BJ (cell line): ENCODE measurements at places on chromosomes 1 and 21. TPM values are rescaled to one million over a fixed set of nuclear protein-coding genes. Genes with fewer than 3 reads are reported as not detected.

DNA sequence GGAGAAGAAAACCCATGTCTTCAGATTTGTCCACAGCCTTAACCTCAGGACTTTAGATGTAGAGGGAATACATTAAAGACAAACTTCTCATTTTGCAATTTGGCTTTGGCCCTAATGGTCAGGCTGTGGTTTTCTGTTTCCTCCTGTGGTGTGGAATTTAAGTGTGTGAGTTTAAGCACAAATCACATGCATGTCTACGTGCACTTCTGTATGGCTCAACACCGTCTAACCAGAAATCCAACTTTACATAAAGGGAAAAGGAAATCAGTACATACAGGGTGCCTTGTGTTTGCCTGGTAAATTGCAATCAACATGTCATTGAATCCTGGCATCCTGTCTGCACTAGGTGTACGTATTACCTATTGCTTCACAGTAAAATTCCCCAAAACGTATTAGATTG, 1.2 kb upstream of the ZNF124 start:
- DNase-seq = no peak

DNA sequence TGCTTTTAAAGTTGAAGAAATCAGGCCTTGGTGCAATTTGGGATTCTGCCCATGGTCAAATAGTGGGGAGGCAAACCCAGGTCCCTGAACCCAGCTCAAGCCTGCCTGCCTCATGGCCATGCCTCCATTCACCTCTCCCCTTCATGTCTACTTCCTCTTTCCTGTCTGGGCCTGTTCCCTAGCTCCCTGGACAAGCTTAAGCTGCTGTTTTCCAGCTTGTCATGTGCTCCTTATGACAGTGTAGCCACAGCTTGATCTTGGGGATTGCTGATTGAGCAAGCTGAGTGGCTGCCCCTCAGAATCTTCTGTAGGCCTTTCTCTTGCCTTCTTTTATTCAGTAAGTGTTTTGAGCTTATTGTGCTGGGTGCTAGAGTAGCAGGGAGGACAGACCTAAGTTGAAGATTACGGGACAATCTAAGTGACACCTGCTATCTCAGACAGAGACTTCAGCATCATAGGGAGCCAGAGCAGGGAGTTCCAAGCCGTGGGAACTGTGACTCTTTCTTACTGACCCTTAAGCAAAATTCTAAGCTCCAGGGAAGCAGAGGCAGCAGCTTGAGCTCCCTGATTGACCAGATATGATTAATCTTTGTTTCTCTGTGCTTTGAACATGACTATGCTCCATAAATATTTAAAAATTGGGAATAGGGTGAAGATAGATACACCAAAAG, 520 bp upstream of the MR1 start:
- DNase-seq = no peak

- DNase-seq = peak; percentile 53
Measured at GRCh38 chr1:159076438-159077119, at the start of gene AIM2. Gene AIM2 (minus strand): TSS chr1:159076766. CDS start chr1:159073499, 3,267 bp downstream.

GRCh38 chr1:53343831-53344668, 16.2 kb upstream of the LRP8 start:
- no peak for DNase-seq

FNDC5 gene
- polyA plus RNA-seq = 1.1 and 1.2 TPM in 2 replicates

DNA sequence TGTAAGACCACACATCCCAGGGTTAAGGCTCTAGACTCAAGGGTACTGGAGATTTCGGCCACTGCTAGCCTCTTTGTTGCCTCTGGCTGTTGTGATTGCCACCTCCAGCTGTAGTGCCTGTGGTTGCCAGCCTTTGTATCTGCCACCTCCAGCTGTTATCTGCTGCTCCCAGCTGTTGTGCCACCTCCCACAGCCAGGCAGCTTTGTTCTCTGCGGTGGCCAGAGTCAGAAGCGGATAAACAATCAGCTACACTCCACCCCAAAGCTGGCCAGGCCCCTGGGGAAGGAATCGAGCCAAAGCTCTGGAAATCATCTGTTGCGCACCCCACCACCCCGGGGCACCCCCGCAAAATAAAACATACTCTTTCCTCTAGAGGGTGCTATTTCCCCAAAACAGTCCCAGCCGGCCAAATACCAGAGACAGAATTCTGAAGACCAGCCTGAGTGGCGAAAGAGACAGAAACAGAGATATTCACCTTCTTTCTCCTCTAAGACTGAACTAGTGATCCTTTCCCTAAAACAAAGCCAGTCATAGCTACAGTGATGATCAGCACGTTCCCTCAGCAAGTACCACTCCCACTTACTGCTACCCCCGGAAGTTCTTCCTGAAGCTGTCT, 14.8 kb upstream of the PIGM start:
- no peak for DNase-seq
